GM12891 (cell line): ENCODE measurements at places on chromosomes 11 and 22.

DNA sequence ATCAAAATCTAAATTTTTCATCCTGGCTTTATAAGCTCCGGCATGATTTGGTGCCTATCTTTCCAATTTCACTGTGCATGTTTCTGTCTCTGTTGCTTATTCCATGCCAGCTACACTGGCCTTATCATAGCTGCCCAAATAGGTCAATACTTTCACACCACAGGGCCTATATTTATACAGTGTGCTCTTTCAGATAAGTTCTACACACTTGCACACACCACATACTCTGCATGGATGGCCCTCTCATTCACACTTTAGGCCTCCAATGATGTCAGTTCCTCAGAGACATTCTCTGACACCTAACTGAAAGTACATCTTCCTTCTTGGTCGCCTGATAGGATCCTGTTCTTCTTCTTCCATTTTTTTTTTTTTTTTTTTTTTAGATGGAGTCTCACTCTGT, 7.0 kb downstream of the ALG8 start:
- DNase-seq: no peak

- no peak for DNase-seq
Observed at GRCh38 chr11:63536669-63537292, at the start of gene PLAAT4. PLAAT4 (plus strand) TSS chr11:63536808; CDS start chr11:63536869, 61 bp downstream.

GRCh38 chr22:37022483-37023337, 3.2 kb downstream of the MPST start:
- no peak for DNase-seq

GRCh38 chr11:69278091-69278867, 15.7 kb upstream of the MYEOV start:
- no peak for DNase-seq

DNA sequence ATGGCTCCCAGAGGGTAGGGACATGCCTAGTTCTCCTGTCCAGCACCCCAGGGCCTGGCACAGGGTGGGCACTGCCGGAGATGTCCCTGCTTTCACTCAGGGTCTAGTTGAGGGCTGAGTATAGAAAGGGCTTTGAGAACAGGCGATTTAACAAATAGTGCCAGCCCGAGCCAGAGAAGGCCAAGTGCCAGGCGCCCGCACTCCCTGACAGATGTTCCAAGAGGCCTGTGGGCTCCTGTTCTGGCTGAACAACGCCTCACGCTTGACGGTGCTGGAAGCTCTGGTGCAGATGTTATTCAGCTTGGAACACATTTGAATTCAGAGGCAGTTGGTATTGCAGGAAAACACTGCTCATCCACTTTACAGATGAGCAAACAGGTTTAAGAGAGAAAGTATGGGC, 46.5 kb downstream of the NFAM1 start:
- DNase-seq: no peak

DNA sequence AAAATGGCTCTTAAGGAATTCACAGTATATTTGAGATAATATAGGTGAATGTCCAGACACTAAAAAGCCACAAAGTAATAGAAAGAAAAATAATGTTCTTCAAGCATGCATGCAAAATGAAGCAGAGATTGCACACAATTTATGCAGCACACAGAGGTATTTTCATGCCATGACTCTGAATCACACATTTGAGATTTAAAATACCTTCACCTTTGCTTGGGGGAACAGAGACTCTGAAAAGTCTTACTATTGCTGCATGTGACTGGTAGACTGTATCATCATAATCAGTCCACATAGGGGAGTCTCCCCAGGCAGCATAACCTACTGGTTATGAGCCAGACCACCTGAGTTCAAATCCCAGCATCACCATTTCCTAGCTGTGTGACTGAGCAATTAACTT, 96.2 kb downstream of the RCN1 start:
- DNase-seq: no peak

DNA sequence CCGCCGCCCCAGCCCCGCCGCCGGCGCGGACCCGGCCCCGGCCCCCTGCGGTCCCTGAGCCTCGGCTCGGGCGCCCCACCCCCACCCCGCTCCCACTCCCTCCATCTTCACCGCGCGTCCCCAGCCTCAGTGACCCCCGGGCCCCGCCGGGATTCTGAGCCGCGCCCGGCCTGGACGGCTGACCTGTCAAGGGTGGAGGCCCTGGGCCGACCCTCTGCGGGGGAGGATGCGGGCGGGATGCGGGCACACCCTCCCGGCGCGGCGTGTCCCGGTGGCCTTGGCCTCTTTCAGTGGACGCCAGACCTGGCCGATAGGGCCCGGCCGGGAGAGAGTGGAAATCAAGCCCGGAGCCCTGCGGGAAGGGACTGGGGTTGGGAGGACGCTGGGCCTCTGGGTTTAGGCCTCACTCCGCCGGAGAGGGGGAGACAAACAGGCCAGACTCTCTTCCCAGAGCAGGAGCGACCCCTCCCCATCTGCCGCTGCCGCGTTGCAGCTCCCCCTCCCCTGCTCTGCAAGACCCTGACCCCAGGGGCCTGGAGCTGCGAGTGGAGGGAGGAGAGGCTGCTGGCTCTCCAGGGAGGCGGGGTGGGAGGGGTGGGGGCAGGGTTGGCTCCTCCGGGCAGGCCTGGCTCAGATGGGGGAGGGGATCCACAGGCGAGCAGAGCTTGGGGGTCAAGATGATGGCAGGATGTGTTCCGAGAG, 525 bp downstream of the MAPK8IP2 start:
- no peak for DNase-seq

- no peak for DNase-seq
Observed at GRCh38 chr11:2725368-2726300, 25.8 kb upstream of the KCNQ1OT1 start.

GRCh38 chr11:122594986-122595645, 60.4 kb upstream of the UBASH3B start:
- DNase-seq: no peak

GRCh38 chr11:19873730-19874129, 161.1 kb downstream of the NAV2 start:
- no peak for DNase-seq

GRCh38 chr11:8234425-8234821, 29.3 kb downstream of the LMO1 start:
- DNase-seq: no peak

DNA sequence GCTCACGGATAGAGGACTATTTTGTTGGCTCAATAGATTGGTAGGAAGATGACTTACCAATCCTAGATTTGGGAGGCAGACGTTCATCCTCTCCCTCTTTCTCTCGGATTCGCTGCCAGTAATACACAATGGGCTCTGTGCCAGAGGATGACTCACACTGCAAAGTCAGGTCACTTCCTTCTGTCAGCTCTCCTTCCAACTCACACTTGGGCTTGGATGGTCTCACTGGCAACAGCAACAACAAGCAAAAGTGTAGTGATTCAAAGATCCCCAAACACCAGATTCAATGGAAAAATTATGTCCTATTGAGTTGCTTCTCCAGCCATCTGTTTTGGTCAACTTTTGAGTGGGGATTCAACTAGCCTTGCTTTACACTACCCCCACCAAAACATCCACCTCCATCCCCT, 21.7 kb upstream of the HSPA8 start:
- no peak for DNase-seq

DNA sequence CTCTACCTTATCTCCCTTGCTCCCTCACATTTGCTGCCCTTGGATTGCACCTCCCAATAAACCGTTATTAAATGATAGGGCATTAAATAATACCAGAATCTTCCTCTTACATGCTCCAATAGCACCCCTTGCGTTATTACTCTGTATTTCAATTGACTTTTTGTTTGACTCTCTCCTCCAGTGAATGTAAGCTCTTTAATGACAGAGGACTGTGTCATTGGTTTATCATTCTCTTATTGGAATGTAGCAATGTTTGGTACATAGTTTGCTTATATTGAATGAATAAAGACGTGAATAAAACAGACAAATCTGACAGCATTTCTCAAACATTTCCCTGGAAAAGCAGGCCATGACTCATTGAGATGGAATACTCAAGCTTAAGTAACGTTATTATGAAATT, 8.7 kb upstream of the MPEG1 start:
- no peak for DNase-seq
